H54 (cell line): ENCODE measurements at places on chromosomes 16 and 17.

- no peak for DNase-seq
Measured at GRCh38 chr17:11274106-11274505, 33.1 kb downstream of the SHISA6 start.

GRCh38 chr17:46883871-46884520, 32.6 kb downstream of the WNT9B start:
- DNase-seq, result no peak

DNA sequence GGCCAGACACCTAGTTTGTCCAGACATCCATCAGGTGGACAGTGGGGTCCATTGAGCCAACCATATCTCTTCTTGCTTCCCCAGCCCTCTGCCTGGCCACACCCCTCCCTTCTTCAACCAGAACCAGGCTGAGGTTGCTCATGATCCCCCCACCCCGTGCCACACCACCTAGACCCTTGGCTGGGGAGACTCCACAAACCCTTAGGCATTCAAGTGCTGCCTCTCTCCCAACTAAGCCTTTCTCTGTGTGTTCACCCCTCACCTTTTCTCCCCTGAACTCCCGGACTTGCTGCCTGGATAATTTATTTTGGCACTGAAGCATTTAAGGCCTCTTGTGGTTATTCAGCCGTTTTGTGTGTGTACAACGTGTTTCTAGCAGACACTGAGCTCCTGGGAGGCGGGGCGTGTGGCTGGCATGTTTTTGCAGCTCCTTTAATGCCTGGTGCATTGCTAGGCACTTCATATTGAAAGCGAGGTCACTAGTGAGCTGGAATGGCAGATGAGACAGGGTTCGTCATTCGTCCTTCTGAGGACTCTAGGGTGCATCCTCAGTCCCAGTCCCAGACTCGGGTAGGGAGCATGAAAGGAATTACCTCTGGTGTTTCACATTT, 28.7 kb downstream of the CACNA1G start:
- DNase-seq, result no peak

GRCh38 chr16:72635104-72635503, 412.8 kb downstream of the ZFHX3 start:
- DNase-seq, result no peak

DNA sequence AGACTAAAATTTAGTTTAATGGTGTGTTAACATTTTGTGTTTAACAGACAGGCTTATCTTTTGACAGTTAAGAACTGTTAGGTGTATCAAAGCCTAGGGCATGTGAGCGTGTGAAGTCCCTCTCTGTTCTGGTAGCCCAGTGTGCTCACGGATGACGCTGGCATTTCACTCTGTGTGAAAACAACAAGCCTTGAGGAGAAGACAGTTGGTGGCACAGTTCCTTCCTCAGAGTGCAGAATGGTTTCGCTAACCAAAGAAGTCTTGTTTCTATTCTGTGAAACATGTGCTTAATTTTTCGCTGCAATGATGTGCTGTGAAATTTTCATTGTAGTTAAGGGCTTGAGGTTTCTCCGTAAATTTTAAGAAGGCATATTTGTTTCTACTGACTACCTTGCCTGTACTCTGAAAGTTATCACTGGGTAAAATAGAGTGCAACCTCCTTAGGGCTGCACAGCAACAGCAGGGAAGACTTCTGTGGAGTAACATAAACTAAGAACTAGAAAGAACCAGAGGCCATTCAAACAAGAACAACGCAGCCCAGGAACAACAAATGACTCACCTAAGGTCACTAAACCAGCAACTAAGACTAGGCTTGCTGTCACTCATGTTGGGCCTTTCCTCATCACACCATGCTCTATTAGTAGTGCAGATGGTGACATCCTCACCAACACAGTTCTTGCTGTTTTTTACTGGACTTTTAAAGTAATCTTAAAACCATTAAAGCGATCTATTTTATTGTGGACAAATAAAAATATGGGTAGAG, 33.4 kb downstream of the BRD7 start:
- no peak for DNase-seq

GRCh38 chr16:89155184-89155679, 16.3 kb upstream of the CDH15 start:
- no peak for DNase-seq

GRCh38 chr16:58348986-58349385, 43.3 kb upstream of the GINS3 start:
- DNase-seq, result no peak

- no peak for DNase-seq
Measured at GRCh38 chr17:59369031-59369975, 37.8 kb downstream of the YPEL2 start.

DNA sequence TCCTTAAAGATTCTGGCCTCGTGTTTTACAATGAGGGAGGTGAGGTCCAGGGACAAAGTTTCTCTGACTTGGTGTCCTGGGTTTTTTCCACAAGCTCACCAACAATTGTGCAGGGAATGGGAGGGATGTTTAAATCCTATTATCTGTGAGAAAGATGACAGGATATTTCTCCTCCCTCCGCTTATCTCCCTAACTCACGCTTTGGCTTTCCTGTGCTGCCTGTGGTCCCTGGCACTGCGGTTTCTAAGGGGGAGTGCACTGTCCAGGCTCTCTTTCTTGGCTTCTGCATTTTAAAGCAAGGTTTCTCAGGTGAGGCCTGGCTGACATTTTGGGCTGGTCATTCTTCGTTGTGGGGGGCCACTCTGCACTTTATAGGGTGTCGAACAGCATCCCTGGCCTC, 16.4 kb downstream of the GGA3 start:
- no peak for DNase-seq

GRCh38 chr16:21608639-21609328, 9.4 kb downstream of the METTL9 start:
- DNase-seq, result no peak

DNA sequence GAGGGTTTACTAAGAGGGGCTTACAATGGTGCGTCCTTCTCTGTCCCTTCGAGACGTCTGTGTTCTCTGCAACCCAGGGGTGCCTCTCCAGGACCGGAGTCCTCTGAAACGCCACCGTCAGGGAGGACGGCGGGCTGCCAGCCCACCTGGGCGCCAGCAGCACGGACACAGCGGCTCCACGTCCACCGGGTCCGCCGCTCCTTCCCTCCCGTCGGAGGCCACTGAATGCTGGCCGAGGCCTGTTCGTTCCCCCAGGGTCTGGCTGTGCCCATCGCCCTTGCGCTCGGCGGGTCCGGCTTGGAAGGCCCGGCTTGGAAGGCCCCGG, 403 bp downstream of the TEPSIN start:
- no peak for DNase-seq

GRCh38 chr17:52157603-52158449, 688 bp downstream of the CA10 start:
- DNase-seq, result no peak

GRCh38 chr17:73262676-73263642, 1.3 kb upstream of the CPSF4L start:
- no peak for DNase-seq

GRCh38 chr17:36641877-36642845, 40.8 kb downstream of the MRM1 start:
- no peak for DNase-seq

GRCh38 chr16:73735954-73736353, 560.7 kb upstream of the PSMD7 start:
- DNase-seq, result no peak

- no peak for DNase-seq
Measured at GRCh38 chr16:8950580-8951077, 13.1 kb downstream of the USP7 start.

DNA sequence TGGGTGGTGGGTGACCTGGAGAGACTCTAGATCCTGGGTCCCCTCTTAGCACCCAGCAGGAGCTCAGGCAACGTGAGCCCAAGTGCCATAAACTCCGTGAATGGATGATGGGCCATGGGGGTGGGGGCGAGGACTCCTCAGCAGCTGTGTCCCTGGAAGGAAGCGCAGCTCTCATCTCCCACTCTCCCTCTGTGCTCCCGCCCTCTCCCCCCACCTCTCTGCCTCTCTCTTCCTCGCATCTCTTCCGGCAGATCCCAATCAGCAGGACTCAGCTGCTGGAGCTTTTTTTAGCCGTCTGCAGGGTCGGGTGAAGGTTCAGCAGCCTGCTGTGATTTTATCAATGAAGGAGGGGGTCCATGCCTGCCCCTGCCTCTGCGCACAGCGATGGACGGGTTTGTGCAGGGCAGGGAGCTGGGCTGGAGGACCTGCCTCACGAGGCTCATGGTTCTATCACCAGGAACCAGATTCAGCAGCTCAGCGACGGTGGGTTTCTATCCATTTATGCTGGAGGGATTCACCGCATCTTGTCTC, 8.3 kb downstream of the CCR7 start:
- no peak for DNase-seq

GRCh38 chr16:16099320-16099719, 124.0 kb downstream of the ABCC6 start:
- DNase-seq, result no peak

GRCh38 chr17:4035081-4035680, 70.9 kb upstream of the ATP2A3 start:
- DNase-seq, result no peak

GRCh38 chr17:66455060-66455459, 152.6 kb downstream of the PRKCA start:
- no peak for DNase-seq

DNA sequence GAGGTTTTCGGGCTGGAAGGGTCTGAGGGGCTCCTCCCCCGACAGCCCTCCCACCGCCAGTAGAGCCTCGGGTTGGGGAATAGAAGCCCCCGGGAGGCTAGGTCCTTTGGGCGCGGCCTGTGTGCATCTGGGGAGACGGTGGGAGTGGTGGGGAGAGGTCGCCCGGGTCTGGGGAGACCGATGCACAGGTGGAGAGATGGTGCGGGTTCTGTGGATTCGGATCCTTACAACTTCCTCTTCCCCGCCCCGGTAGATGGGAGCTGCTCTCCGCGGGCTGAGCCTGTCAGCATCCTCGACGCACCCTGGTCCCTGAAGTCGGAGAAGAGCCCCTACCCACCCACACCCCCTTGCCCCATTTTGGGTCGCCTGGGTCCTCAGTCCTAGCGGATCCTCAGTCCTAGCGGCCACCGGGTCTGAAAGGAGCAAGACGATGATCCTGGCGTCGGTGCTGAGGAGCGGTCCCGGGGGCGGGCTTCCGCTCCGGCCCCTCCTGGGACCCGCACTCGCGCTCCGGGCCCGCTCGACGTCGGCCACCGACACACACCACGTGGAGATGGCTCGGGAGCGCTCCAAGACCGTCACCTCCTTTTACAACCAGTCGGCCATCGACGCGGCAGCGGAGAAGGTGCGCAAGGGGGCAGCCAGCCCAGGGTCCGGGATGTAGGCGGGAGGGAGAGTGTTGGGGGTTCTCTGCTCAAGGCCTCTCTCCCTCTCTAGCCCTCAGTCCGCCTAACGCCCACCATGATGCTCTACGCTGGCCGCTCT, 790 bp downstream of the BCKDK start:
- no peak for DNase-seq

DNA sequence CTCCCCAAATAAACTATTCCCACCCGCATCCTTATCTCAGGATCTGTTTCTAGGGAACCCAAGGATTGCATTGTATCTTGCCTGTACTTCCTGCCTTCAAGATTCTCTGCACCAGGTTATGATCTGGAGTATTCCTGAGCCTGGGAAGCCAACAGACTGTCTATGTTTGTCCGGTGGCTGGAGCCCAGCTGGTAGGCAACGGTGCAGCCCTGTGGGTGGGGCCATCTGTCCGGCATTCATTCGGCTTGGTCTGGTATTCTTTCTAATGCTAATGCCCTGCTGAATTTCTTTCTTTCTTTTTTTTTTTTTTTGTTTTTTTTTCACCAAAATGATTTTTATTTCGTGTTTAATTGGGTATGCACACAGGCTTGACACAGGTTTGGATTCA, 20.7 kb upstream of the TVP23A start:
- DNase-seq, result no peak

DNA sequence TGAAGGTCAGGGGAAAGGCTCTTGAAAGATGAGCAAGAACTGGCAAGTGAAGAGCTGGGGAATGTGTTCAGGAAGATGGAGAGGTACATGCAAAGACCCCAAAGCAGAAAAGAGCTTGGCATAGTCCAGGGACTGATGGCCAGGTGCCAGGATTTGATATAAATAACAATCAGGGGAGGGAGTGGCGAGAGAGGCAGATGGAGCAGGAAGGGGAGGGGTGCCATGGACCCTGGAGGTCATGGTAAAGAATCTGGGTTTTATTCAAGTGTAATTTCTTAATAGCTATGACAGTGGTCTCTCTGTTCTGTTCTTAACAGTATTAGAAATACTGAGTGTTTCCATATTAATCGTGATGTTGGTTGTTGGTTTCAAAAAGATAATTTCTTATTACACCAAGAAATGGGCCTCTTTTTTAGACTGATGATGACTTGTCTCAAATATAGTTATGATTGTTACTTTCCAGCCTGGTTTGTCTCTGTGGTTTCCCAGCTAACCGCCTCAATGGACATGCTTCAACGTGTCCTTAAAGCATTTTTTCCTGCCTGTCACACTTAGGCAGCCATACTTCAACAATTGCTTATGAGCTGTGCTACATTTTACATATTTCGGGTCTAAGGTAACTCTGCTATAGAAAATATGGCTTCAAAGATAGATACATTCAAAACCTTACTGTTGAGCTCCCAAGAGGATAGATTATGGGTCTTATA, 49.4 kb downstream of the MYH10 start:
- DNase-seq, result no peak

DNA sequence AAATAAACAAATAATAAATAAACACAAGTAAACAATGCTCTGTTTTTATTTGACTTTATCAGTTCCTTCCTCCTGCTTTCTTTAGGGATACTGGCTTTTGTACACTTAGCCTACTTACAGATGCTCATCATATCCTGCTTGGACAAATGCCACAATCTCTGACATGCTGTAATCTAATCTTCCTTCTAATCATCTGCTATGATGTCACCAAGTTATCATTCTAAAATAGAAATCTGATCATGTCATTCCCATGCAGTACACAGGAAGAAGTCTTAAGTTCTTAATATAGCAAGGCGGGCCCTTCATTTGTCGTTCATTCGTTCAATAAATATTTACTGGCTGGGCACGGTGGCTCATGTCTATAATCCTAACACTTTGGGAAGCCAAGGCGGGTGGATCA, 9.1 kb upstream of the UBB start:
- no peak for DNase-seq

GRCh38 chr16:20289571-20289970, 37.7 kb downstream of the GP2 start:
- no peak for DNase-seq

- no peak for DNase-seq
Measured at GRCh38 chr16:30428055-30428454, 1.8 kb downstream of the DCTPP1 start.

GRCh38 chr16:85202631-85203461, 90.6 kb upstream of the CIBAR2 start:
- no peak for DNase-seq

DNA sequence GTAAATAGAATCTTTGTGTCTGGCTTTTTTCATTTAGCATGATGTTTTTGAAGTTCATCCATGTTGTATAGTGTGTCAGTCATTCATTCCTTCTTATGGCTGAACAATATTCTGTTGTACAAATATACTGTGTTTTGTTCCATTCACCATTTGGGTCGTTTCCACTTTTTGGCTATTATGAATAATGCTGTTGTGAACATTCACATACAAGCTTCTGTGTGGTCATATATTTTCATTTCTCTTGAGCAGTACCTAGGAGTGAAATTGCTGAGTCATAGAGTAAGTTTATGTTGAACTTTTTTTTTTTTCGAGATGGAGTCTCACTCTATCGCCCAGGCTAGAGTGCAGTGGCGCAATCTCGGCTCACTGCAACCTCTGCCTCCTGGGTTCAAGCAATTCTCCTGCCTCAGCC, 32.3 kb upstream of the TAOK1 start:
- DNase-seq, result no peak

GRCh38 chr17:43878260-43879175, 28.8 kb downstream of the MPP2 start:
- peak; percentile 98 for DNase-seq

- no peak for DNase-seq
Measured at GRCh38 chr17:73337330-73337710, 25.5 kb upstream of the CDC42EP4 start.
